Endothelial cell of umbilical vein (primary cell): ENCODE measurements at places on chromosomes 16 and 17. TPM values are rescaled to one million over a fixed set of nuclear protein-coding genes. Genes with fewer than 3 reads are reported as not detected.

Gene TMEM231
- polyA plus RNA-seq = 35.8 and 41.7 TPM in 2 replicates

Gene CDH15
- polyA plus RNA-seq = 0.44 and 0.54 TPM in 2 replicates

Gene ACSM2B
- polyA plus RNA-seq = 0.07 and 0.13 TPM in 2 replicates

Gene HSF4
- polyA plus RNA-seq = 4.8 and 7.9 TPM in 2 replicates

Gene TM4SF5
- not detected in 2 replicates for polyA plus RNA-seq

Gene AANAT
- polyA plus RNA-seq = not detected in 2 replicates

Gene SLC13A2
- polyA plus RNA-seq = not detected in 2 replicates

Gene MT1H
- not detected in 2 replicates for polyA plus RNA-seq

Gene MYH8
- not detected in 2 replicates for polyA plus RNA-seq

Gene FBXW10B
- polyA plus RNA-seq = 0.80 and 1.3 TPM in 2 replicates
